Left cardiac atrium (tissue), 4 donors: ENCODE measurements at places on chromosomes 16 and 17.

DNA sequence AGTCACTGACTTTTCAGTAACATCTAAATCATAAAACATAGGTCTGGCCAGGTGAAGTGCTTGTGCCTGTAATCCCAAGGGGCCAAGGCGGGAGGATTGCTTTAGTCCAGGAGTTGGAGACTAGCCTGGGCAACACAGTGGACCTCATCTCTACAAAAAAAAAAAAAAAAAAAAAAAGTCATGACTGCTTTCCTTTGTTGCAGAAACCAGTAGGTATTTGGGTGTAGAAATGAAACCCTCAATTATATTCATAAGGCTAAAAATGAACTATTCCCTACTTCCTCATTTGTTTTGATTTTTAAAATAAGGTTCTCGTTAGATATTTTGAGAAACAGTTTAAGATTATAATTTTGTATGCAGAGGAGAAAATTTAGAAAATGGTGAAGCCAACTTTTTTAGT, 26.0 kb downstream of the PITPNC1 start:
- no peak for DNase-seq

- no peak for DNase-seq
Measured at GRCh38 chr17:48155889-48156611, 48.5 kb downstream of the SNX11 start.

- no peak for DNase-seq
Measured at GRCh38 chr16:22194707-22195444, 11.2 kb upstream of the EEF2K start.

GRCh38 chr16:77745972-77746371, 23.7 kb downstream of the NUDT7 start:
- DNase-seq: no peak

DNA sequence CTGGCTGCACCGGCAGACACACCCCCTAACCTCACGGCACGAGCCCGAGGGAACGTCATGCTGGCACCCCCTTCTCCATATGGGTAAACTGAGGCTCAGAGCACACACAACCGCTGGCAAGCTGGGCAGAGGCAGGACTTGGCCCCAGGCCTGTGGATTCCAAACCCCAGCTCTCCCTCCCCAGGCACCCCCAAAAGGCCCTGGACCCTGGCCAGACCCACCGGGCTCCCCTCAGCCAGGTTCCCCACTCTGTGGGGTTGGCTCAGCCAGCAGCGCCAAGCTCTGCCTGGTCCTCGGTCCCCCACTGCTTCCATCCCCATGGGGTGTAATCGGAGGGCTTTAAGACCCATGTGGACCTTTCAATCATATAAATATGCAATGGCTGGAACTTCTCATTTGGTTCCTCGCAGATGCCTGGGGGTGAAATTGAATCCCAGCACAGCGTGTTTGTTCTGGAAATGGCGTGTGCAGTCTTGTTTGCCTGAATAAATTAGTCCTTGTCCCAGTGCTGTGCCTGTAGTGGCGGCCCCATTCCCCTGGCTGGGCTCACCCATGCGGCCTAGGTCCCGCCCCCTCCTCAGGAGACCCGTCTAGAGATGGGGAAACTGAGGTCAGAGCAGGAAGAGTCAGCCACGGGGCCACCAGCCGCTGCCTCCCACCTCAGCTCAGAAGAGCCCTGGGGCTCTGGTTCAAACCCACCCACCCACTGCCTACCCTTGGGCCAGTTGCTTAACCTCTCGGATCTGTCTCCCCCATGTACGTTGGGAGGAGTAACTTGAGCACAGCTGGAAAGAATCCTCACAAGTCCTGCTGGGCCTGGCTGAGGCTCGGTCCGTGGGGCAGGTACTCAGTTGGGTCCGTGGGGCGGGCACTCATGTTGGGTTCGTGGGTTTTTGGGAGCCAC, 57.3 kb downstream of the ZFPM1 start:
- no peak for DNase-seq

DNA sequence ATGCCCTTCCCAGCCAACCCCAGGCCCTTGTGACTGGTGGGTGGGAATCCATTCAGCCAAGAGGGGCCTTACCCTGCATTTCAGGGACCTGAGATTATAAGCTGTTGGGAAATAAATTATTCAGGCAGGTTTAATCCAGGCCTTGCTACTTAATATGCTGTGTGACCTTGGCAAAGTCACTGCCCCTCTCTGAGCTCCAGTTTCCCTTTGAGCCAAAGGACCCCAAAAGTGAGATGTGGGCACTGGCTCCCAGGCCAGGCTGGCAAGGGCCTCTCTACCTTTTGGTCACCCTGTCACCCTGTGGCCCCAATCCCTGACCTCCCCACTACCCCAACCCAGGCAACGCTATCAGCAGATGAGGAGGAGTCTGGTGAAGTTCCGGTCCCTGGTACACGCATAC, 33.9 kb downstream of the MYO15A start:
- DNase-seq: no peak

DNA sequence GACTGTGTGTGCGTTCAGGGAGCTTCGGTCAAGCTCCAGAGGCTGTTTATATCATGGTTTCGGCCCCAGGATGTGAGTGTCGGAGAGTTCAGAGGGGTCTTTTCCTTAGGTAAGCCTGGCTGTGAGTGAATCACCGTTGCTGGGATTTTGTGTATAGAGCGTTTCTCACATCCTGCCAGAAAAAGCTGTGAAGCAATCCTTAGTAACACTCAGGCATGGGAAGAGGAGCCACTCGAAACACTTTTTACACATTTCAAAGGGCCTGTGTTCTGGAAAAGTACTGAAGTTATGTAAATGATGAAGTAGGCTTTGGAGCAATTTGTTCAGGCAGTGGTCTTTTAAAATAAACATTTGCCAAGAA, 662 bp downstream of the PGS1 start:
- no peak for DNase-seq

- DNase-seq: no peak
Measured at GRCh38 chr17:36612323-36612722, 10.9 kb downstream of the MRM1 start.

DNA sequence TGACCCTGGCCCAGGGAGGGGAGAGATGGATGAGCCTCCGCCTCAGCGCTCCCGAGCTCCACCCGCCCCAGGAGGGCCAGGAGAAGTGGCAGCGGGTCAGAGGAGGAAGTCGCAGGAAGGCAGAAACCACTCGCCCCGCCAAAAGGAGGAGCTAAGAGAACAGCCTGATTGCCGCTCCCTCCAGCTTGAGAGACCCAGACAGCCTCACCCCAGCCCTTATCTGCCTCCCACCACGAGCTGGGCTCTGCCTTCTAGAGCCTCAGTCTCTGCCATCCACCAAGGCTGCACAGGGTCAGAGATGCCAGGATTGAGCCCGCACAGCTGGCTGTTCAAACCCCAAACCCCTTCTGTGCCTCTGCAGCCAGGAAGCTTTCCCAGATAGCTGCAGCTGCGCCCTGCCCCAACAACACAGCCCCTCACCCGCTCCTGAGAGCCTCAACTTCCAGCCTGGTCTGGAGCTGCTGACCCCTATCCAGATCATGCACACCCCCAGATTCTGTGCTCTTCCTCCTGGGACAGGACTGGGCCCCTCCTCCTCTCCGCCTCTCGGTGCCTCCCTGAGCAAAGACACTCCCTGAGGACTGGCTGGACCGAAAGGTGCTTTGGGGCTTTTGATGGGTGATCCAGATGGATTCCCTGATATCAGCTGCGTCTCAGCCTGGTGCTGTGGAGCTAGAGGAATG, 1.0 kb upstream of the ATP2A3 start:
- DNase-seq: peak; percentile 75

DNA sequence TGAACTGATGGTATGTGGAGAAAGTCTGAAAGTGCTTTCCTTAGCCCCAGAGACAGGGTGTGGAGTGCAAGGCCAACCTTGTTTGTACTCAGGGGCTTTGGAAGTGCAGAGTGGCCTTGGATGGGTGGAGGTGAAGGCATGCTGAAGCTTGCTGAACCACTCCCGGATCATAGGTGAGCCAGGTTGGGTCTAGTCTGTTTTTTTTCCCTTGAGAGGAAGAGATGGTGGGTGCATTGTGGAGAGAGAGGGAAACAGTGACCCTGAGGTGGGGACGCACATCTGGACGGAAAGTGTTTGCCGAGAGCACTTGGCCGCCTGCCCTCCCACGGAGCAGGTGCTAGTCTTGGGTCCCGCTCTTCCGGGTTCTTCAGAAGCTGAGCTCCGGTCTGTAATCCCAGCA, 12.5 kb downstream of the ABAT start:
- DNase-seq: no peak

DNA sequence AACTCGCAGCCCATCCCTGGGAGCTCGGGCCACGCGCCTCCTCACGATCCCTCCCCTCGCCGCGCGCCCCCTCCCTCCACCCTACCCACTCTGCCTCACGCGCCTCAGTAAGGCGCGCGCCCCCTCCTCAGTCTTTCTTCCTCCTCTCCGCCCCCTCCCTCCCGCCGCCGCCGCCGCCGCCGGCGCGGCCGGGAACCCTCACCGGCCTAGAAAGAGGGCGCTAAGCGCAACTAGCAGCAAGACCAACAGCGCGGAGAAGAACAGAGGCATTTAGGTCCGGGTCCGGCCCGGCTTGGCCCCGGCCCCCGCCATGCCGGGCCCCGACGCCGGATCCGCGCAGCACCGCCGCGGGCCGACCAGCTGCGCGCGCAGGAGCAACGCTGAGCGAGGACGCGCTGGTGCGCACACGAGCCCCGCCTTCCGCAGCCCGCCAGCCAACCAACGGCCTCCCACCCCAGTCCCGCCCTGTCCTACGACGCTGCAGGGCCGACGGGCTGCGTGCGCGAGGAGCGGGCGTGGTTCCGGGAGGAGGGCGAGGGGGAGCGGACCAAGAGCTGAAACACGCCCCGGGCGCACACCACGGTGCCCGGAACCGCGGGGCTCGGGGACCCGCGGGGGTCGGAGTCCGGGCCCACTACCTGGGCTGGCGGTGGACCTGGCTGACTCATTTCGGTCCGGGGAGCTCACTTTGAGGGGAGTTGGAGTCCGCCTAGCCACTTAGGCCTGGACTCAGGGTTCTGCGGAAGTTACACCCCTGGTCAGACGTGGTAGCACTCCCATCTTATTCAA, at the start of gene BLTP2:
TSS of gene BLTP2 (minus strand) at position 372 of the 789 bp plus-strand sequence. CDS start at position 270, 102 bp downstream.
- peak; percentile 97 for DNase-seq

DNA sequence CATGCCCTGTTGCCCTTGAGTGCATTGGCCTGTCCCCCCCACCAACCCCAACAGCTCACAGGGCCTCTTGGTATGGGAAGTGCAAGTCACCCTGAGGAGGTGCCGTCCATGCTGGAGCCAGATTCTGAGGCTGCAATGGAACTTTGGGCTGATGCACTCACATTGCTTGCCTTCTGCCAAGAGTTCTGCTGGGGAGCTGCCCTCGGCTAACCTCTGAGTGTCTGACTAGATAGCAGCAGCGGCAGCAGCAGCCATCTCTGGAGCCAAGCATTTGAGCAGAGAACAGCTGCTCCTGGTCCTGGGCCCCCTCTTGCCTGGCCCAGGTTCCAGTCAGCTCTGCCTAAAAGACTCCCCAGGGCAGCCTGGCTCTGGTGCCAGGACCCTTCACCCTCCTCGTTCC, 61.5 kb downstream of the GNAO1 start:
- DNase-seq: peak; percentile 78

- no peak for DNase-seq
Measured at GRCh38 chr17:42159796-42160530, 5.2 kb upstream of the RAB5C start.

DNA sequence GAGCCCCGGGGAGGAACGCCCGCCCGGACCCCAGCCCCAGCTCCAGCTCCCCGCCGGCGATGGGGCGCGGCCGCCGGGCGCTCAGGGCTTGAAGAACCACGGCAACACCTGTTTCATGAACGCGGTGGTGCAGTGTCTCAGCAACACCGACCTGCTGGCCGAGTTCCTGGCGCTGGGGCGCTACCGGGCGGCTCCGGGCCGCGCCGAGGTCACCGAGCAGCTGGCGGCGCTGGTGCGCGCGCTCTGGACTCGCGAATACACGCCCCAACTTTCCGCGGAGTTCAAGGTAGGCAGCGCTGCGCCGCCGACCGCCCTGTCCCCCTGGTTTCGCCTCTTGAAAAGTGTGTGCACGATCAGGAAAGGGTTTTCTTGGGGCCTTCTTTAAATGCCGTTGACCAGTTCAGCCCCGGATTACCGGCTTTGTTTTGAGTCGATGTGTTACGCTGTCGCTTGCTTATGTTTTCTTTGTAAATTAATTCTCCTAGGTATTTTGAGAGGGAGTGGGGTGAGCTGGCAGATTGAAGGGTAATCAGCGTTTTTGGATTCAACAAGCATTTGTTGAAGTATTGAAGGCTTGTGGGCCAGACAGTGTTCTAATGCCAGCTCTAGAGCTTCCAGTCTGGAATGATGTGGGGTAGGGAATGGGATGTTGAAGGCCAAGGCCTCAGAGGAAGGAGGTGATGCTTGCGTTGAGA, 681 bp downstream of the USP43 start:
- peak; percentile 34 for DNase-seq
